ENCODE measurements at places on chromosomes 2 and 18. TPM values are rescaled to one million over a fixed set of nuclear protein-coding genes. Genes with fewer than 3 reads are reported as not detected.

The CCDC150 gene
- total RNA-seq = 0.94 TPM

The CCDC68 gene
- total RNA-seq = 1.4 TPM

- no peaks in the 10 kb centered on the region for H3K4me1 ChIP-seq
- H3K36me3 ChIP-seq = no peaks in the 10 kb centered on the region
- no peaks in the 10 kb centered on the region for H3K27me3 ChIP-seq
- H3K4me3 ChIP-seq = no peak overlapping the region
Observed at GRCh38 chr2:241925821-241926441, 56.4 kb downstream of the RTP5 start.

DNA sequence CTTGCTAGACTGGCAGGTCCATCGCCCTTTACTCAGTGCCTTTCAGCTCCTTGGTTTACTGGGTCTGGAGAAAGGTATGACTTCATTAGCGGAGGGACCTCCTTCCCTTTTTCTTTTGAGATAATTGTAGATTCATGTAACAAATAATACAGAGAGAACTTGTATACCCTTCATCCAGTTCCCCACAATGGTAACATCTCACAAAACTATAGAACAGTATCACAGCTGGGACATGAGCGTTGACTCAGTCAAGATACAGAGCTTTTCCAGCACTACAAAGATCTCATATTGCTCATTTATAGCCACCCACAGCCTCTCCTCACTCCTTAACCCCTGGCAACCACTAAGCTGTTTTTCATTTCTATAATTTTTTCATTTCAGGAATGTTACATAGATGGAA lies 59.8 kb downstream of the ZNF532 start:
- no peak for DNase-seq
- H3K27ac ChIP-seq = peak overlapping the region; percentile 95
- H3K36me3 ChIP-seq = peaks cover under 1% of the 10 kb centered on the region
- peaks cover 58% of the 10 kb centered on the region for H3K4me1 ChIP-seq

DNA sequence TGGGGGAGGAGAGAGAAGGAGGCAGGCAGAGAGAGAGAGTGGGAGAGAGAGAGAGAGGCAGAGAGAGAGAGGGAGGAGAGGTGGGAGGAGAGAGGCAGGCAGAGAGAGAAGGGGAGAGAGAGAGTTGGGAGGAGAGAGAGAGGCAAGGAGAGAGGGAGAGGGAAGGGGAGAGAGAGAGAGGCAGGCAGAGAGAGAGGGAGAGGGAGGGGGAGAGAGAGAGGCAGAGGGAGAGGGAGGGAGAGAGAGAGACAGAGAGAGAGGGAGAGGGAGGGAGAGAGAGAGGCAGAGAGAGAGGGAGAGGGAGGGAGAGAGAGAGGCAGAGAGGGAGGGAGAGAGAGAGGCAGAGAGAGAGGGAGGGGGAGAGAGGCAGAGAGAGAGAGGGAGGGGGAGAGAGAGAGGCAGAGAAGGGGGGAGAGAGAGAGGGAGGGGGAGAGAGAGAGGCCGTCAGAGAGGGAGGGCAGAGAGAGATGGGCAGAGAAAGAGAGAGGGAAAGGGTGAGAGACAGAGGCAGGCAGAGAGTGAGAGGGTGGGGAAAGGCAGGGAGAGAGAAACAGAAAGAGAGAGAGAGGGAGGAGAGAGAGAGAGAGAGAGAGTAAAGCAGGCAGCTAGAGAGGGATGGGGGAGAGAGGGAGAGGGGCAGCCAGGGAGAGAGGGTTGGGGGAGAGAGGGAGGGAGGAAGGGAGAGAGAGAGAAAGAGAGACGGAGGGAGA lies 122.2 kb upstream of the PXDN start:
- H3K36me3 ChIP-seq = no peaks in the 10 kb centered on the region
- H3K27me3 ChIP-seq = no peaks in the 10 kb centered on the region
- peak overlapping the region; percentile 83 for H3K27ac ChIP-seq
- DNase-seq = peak; percentile 46

DNA sequence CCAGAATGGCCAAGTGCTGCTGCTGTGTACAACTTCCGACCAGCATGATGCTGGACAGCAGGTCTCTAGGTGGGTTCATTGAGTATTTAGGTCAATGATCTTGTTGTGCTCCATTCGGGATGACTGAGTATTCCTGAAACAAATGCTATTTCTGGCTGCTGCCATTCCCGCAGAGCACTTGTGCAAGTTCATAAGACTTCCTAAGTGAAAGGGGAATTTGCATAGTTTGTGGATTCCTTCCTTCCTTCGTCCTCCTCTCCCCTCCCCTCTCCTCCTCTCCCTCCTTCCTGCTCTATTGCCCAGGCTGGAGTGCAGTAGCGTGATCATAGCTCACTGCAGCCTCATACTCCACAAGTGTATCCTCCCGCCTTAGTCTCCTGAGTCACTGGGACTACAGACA lies 40.4 kb downstream of the LDLRAD4 start:
- no peaks in the 10 kb centered on the region for H3K36me3 ChIP-seq
- H3K4me1 ChIP-seq = peaks cover 46% of the 10 kb centered on the region
- peak overlapping the region; percentile 89 for H3K27ac ChIP-seq
- no peak overlapping the region for H3K4me3 ChIP-seq

- no peaks in the 10 kb centered on the region for H3K27me3 ChIP-seq
- no peak overlapping the region for H3K4me3 ChIP-seq
- no peak for DNase-seq
- no peak overlapping the region for H3K27ac ChIP-seq
- H3K4me1 ChIP-seq = no peaks in the 10 kb centered on the region
- H3K36me3 ChIP-seq = no peaks in the 10 kb centered on the region
Observed at GRCh38 chr18:35786365-35787042, 186.0 kb upstream of the RMP24 start.

GRCh38 chr2:41668529-41668928 lies 379.3 kb upstream of the PKDCC start:
- H3K27me3 ChIP-seq = no peaks in the 10 kb centered on the region
- H3K4me3 ChIP-seq = no peak overlapping the region
- H3K4me1 ChIP-seq = no peaks in the 10 kb centered on the region
- DNase-seq = peak; percentile 23
- no peak overlapping the region for H3K27ac ChIP-seq
- no peaks in the 10 kb centered on the region for H3K36me3 ChIP-seq

DNA sequence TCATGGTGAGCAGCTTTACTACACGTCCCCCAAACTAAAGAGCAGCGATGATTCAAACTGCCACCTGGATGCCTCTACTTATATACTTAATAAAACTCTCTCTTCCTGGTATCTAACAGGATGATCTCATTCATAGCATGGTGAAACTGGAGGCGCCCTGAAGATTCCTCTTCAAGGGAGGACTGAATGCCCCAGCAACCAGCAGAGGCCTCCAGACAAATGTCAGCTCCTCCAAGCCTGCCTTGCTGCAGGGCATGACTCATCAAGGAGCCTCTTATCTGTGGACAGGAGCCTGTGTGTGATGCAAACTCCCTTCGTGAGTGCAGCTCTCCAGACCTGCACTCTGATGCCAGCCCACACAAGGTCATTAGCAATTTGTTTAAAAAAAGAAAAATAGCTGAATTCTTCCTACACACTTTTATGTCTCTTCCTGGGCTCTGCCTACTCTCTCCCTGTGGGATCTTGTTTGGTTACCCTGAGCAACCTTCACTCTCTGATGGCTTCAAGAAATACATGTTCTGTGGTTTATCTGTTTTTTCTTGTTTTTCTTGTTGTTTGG lies 30.2 kb downstream of the LONRF2 start:
- no peaks in the 10 kb centered on the region for H3K27me3 ChIP-seq
- peaks cover 28% of the 10 kb centered on the region for H3K4me1 ChIP-seq
- H3K27ac ChIP-seq = peak overlapping the region; percentile 98
- DNase-seq = peak; percentile 91
- no peak overlapping the region for H3K4me3 ChIP-seq
